DMS 273 treated with DMSO at 0.1 percent for 48 hours (cell line): ENCODE measurements at places on chromosomes 5 and 9.

- DNase-seq, result no peak
These were observed 592.5 kb upstream of the CLINT1 start for GRCh38 chr5:158451203-158451992.

- DNase-seq, result no peak
These were observed 379.5 kb downstream of the TMEM232 start for GRCh38 chr5:110346893-110347358.

DNA sequence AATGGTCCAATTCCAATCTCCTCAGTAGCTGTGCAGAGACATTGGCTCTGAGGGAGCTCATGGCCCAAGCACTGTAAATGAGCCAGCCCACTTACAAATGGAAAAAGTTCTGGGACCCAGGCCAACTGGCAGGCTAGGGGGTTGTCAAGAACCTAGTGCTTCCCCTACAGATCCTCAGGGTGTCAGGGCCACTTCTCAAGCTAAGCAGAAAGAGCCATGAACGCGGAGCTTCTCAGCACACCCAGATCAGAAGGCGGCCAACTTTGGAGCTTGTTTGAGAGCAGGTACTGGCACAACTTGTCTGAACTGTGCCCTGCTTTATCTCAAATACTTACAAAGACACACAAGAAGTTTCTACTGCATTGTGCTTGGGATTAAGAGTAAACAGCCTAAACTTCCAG, 17.5 kb downstream of the TLE1 start:
- peak; percentile 16 for DNase-seq

DNA sequence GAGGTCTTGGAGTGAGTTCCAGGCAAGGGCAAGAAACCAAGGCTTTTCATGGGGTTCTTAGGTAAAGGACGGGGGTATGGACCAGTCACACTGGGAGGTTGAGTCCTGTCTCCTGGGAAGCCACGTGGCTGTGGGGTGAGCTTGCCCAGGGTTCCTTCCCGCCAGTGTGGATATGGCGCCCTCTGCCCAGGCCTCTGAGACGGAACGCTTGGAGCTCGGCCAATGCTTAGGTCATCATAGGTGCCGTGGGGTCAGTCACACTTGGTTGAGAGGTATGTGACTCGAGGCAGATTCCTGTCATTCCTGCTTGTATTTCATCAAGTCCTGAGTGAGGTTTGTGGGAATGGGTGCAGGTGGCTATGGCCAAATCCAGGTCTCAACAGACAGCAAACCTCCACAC, 46.2 kb downstream of the TENT4A start:
- DNase-seq, result no peak

DNA sequence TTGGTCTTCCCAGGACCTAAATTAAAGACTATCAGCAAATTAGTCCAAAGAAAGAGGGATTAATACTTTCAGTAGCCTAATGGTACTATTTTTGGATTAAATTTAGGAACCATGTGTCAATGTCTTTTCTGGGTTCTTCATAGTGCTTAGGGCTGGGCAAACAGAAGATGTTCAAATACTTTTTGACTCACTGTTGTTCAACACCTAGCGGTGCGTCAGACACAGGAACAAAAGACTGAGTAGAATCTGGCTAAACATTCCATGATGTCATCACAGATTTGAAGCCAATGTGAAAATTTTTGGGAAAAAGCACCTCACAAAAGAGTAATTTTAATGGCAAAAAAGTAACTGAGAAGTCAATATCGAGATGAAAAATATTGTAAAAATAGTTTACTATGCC, 544.4 kb downstream of the EFNA5 start:
- DNase-seq, result no peak

DNA sequence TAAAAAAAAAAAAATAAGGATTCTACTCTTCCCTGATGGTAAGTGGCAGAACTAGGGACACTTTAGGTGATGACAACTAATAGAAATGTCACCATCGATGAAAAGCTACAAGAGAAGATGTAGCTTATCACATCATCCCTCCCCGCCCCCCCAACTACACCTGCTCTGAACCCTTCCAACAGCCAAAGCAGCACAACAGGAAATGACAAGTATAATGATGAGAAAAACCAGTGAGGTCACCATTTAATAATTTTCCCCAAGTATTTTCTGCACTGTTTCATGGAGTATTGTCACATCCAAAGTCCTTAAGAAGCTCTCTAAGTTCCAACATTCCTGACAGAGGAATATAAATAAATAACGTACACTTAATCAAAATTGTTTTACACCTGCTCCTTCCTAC, 221.4 kb downstream of the EFNA5 start:
- DNase-seq, result no peak

- no peak for DNase-seq
These were observed 22.3 kb downstream of the NCS1 start for GRCh38 chr9:130194378-130194932.

DNA sequence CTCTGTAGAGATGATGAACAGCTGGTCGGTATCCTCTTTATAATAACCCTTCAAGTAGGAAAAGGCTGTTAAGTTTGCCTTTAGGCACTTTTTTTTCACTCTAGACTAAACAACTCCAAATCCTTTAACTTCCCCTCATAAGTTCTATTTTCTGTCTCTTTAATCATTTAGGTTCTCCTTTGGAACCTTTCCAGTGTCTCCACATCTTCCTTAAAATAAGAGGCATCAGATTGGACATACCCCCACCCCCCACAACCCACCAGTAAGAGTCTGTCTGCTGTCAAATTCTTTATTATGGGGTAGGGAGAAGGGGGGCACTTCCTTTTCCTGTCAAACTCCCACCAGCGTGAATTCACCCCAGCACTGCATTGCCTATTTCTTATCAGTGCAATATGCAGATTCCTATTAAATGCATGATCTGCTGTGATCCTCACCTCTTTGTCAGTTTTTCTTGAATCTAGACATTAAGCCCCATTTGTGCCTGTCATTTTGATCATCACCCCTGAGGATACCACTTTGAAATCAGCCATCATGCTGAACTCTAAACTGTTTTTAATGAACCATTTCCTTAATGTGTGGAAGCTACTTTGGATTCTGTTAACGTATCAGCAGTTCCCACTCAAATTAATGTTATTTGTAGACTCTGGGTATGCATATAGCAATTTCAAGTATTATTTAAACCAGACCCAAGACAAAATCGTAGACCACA, 212.2 kb downstream of the PDZD2 start:
- DNase-seq, result no peak

DNA sequence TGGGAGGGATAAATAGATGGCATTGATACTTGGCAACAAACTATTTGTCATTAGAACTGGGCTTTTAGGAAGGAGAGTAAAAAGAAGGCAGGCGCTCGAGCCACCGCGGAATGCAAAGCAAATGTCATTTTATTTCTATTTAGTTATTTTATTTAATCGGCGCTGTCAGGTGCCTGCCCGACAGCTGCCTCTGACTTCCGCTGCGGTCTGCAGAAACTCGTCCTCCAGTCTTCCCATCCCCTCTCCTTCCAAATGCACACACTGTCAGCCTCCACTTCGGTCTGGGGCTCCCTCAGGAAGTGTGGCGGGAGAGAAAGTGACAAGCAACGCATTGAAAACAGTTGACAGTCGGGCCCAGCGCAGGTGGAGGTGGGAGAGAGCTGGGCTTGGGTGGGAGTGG, 29.3 kb downstream of the ASS1 start:
- no peak for DNase-seq
